Activated CD8-positive, alpha-beta T cell treated with anti-CD3 and anti-CD28 coated beads, Interleukin-2, amount 10 ng/mL, durations not matched to agents 7 days and 5 days (primary cell): ENCODE measurements at places on chromosomes 2 and 18.

DNA sequence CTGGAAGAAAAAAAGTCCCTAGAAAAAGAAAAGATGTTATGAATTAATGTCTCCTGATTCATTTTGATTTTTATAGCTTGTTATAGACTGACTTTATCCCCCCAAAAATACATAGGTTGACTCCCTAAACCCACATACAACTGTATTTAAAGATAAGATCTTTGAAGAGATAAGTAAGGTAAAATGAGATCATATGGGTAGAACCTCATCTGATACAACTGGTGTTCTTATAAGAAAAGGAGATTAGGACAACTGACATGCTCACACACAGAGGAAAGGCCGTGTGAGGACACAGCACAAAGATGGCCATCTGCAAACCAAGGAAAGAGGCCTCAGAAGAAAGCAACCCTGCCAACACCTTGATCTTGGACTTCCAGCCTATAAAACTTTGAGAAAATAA is 117.5 kb downstream of the CD226 start:
- DNase-seq = no peak

GRCh38 chr2:26191316-26192159 is 18.6 kb downstream of the GAREM2 start:
- no peak for DNase-seq

GRCh38 chr2:12335131-12335530 is 381.6 kb upstream of the TRIB2 start:
- DNase-seq = no peak

- DNase-seq = peak; percentile 9
Measured at GRCh38 chr2:240523451-240524281, 34.1 kb downstream of the ANKMY1 start.

GRCh38 chr2:201798252-201798913 is 8.0 kb upstream of the CDK15 start:
- no peak for DNase-seq

- DNase-seq = no peak
Measured at GRCh38 chr18:9210966-9211365, 74.4 kb downstream of the ANKRD12 start.

- no peak for DNase-seq
Measured at GRCh38 chr2:175450029-175450760, 268.7 kb upstream of the ATP5MC3 start.

DNA sequence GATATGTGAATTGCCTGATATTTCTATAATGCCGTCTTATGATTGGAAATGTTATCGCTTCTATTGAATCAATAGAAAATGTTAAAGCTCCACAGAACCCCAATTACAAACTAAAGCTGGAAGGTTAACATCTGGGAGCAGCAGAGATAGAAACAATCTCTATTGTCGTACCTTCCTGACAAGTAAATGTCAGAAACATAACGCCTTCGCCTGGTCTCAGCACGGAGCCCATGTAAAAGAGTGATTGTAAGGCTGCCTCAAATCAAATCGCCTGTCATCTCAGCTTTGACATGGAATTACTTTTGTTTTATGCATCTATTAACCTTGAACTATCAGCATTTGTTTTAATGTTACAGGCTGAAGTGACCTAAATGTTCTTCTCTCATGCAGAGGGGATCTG is 885.9 kb upstream of the PIK3C3 start:
- DNase-seq = no peak

DNA sequence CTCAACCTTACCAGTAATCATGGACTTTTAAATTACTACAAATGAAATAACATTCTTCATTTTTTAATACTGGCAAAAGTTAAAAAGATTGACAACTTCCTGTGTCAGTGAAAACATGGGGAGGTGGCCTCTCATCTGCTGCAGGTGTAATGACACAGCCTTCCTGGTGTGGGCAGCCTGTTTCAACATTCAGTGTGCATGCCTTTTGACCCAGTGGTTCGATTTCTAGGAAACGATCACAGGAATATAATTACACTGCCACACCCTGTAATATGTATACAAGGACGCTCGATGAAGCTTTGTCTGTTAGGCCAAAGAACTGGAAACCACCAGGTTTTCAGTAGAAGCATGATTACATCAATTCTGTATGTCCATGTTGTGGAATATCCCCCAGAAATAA is 68.7 kb downstream of the MTHFD2 start:
- DNase-seq = peak; percentile 86

DNA sequence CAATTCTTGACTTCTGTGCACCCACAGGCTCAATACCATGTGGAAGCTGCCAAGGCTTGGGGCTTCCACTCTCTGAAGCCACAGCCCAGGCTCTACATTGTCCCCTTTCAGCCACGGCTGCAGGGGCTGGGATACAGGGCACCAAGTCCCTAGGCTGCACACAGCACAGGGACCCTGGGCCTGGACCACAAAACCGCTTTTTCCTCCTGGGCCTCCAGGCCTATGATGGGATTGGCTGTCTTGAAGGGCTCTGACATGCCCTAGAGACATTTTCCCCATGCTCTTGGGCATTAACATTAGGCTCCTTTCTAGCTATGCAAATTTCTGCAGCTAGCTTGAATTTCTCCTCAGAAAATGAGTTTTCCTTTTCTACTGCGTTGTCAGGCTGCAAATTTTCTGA is 29.7 kb downstream of the NUP35 start:
- no peak for DNase-seq

GRCh38 chr18:63422864-63423304 is 608 bp upstream of the VPS4B start:
- no peak for DNase-seq

GRCh38 chr2:1041012-1041805 is 90.6 kb downstream of the SNTG2 start:
- no peak for DNase-seq

GRCh38 chr2:102082571-102083392 is 59.8 kb upstream of the IL1R1 start:
- DNase-seq = peak; percentile 39

DNA sequence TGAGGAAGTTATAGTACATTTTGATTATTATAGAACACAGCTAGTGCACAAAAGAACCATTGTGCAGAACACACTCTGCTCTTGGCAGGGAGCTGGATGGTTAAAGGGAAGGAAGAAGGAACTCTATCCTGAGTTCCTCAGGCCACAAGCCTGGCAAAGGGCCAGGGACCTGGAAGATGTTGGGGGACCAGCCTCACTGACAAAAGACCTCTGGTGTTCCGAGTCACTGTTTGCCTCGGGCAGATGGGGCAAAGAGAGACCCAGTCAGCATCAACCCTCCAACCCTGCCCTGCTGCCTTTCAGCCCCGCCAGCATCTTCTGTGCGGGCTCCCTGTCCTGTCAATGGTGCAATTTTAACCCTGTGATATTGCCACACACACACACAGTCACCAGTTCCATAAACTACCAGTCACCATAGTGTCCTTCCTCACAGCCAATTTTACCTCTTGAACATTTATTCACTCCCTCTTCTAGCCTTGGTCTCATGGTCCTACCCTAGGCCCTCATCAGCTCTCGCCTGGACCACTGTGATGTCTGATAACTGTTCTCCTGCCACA is 21.9 kb downstream of the NEMP2 start:
- DNase-seq = no peak

- no peak for DNase-seq
Measured at GRCh38 chr2:177232098-177232704, 19.6 kb downstream of the HNRNPA3 start.

DNA sequence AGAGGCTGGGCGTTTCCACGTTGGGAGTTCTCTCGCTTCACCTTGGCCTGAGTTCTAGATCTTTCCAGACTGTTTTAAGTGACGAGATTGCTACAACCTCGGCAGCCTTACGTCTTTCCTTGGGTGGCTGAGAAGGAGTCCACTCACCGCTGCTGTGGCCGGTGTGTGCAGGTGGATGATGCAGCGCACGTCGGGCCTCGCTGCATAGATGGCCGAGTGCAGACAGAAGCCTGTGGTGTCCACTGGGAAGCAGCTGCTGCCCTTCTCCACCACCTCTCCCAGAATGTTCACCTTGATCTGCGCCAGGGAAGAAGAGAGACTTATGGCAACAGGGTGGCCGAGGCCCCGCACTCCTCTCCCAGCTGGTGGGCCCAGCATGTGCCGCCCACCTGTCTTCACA is 75.7 kb downstream of the ADD2 start:
- DNase-seq = no peak

GRCh38 chr2:67311536-67311935 is 85.6 kb upstream of the ETAA1 start:
- no peak for DNase-seq

GRCh38 chr18:12520442-12520992 is 112.8 kb downstream of the PRELID3A start:
- no peak for DNase-seq

DNA sequence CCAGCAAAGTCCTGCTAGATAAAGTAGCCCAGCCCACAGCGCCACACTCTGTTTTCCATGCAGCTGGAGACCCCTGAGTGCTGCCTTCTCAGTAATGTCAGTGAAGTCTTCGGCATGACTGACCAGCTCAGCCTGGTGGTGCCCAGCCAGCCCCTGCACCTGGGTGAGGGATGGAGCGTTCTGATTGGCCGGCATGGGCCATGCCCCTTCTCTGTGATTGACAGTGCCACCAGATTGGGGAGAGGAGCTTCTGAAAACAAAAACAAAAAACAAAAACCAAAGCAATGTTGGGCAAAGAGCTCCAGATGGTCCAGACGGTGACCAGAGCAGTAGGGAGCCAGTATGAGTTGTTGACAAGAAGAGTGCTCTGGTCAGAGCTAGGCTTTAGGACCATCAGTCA is 122.6 kb downstream of the DYSF start:
- no peak for DNase-seq

DNA sequence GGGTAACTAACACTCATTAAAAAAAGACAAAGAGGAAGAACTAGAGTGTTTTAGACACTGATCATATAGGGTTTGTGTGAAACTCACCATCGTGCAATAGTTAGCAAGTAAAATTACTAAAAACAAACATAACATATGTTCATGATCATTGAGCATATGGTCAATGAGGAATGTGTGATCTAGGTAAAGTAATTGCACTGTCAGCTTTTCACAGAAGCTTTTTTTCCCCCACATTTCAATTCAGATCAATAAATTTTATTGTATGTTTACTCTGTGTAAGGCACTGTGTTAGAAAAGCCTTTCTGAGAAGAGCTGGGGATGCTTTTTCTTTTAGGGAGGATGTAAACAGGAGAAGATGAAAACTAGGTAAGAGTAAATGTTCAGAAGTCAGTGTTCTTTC is 348.2 kb downstream of the LRP1B start:
- DNase-seq = no peak

DNA sequence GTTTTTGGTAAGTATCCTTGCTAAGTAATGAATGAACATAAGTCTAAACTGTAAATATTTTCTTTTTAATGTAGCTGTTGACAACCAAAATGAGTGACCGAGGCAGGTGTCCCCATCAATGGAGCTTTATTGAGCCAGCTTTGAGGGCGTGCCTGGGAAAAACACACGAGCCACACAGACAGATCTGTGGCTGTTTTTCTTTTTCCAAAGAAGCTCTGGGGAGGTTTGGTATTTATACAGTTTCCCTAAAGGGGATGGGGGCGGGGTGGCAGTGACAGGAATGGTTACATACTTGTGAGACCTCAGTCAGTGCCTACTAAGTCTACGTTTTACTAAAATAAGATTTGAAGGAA is 11.2 kb downstream of the DBI start:
- no peak for DNase-seq

- no peak for DNase-seq
Measured at GRCh38 chr18:3283908-3284307, 22.0 kb downstream of the MYL12B start.

GRCh38 chr2:12567411-12567810 is 149.3 kb upstream of the TRIB2 start:
- DNase-seq = no peak

DNA sequence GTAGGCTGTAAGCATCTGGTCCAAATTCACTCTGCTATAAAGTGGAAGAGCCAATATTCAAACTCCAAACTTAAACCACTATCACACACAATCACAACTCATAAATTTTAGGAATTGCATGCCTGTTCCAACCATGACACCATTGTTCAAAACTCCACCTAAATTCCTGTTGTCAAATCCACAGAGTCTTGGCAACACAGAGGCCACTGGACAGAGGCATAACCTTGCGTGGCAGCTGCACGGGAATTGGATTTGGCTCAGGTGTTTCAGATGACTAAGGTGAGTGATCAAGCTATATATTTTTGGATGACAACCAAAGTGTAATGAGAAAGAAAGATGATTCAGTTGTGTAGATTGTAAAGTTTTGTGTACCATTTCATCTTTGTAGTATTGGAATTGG is 422.7 kb upstream of the TNP1 start:
- no peak for DNase-seq

DNA sequence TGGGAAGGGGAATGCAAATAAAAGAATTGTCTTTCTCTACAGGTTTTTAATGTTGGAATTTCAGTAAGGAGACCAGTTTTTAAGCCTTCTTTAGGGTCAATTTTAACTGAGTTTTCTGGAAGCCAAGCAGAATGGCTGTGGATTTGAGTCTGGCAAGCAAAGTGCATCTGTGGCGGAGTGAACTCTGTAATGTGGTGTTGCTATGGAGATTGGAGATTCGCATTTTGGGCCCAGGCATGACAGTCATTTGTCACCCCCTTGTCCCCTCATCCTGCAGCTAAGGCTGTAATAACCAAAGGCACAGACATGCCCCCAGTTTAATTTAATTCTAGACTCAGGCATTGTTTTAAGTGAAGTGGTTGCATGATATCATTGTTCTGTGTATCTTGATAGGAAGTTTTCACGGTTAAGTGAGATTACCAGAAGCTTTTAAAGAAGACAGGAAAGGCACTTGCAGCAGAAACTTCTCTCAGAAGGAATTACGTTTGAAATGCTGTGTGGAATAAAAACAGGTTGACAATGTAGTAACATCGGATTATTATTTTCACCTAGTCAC is 30.6 kb downstream of the ARMC9 start:
- DNase-seq = no peak

- DNase-seq = no peak
Measured at GRCh38 chr2:215554689-215555498, 119.0 kb upstream of the FN1 start.

DNA sequence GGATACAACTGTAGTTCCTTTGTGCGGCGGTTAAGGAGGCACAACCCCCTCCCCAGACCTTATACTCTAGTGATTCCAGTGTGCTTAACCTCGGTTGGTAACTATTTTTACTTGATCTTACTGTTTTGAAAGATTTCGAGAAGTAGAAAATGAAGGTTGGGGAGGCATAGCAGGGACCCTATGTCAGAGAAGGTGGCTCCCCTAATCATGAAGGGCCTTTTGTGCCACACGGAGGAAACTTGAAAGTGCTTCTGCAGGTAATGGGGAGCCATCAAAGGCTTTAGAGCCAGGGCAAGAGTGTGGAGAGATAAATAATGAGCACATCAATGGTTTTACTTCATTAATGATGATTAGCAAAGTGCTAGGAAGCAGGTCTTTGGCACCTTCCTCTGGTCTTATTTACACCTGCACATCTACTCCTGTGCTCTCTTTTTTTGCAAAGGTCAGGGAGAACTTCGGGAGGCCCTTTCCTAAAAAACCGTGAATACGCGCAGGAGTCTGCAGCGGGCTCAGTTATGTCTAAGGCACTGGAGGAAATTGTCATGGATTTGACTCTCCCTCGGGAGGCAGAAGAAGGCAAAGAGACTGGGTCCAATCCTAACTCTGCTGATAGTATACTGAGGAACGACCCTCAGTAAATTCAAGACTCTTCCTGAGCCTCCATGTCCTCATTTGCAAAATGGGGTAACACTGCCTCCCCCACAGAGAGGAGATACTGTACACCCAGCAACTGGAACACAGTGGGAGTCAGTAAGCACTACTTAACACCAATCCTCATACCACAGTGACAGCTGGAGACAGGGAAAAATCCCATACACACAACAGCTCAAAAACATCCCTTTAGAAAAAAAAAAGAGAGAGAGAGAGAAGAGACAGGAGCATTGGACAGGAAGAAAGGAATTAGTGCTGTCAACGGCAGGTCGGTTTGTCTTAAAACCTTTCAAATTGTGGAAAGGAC is 81.6 kb downstream of the DDX1 start:
- DNase-seq = no peak

GRCh38 chr2:12710301-12710700 is 6.4 kb upstream of the TRIB2 start:
- no peak for DNase-seq
